ENCODE measurements at places on chromosomes 7 and 10. TPM values are rescaled to one million over a fixed set of nuclear protein-coding genes. Genes with fewer than 3 reads are reported as not detected.

HMX2 gene
- 1.4 TPM for polyA plus RNA-seq

GRCh38 chr10:109259293-109259692 lies 664.0 kb downstream of the XPNPEP1 start:
- DNase-seq = no peak

DNA sequence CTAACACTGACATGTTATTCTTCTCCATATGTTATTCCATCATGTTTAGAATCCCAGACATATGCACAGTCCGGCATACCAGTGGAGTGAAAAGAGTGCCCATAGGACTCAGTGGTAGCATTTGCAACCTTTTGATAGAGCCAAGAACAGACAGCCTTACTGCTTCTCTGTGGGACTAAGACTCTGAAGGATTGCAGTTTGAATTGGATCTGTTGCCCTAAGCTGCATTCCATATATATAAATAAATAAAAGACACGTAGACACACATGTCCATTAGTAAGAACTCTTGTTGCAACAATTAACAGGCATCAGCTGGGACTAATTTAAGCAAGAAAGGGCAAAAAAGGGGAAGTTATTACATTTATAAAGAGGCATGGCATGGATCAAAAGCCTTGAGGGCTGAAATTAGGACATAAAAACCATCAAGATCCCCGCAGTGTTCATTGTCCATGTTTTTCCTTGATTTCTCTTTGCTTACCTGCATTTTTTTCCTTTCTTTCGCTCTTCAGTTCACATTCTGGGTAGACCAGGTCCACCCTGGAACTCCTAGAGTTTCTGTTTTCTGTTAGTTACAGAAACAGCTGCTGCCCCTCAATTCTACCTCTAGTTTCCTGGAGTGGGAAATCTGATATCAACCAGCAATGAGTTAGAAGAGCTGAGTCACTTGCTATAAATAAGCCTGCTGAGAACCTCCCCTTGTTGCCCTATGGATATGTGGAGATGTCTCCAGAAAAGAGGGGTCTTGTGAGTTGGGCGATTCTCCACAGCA lies 132.4 kb downstream of the SORCS1 start:
- DNase-seq = peak; percentile 52

CALML3 gene
- polyA plus RNA-seq = not detected

GRCh38 chr10:48455392-48456151 lies 149.1 kb downstream of the MAPK8 start:
- no peak for DNase-seq

GRCh38 chr7:4849390-4849789 lies 12.4 kb downstream of the PAPOLB start:
- DNase-seq = no peak

PKD2L1 gene
- polyA plus RNA-seq = 0.44 TPM

GRCh38 chr10:125160856-125161706 lies 718 bp upstream of the CTBP2 start:
- peak; percentile 81 for DNase-seq

- no peak for DNase-seq
Measured at GRCh38 chr10:17066000-17066399, 63.6 kb downstream of the CUBN start.

Measured in left renal cortex interstitium (tissue), 4 donors.